ENCODE measurements at places on chromosomes 1 and 21. TPM values are rescaled to one million over a fixed set of nuclear protein-coding genes. Genes with fewer than 3 reads are reported as not detected.

CD34 gene
- total RNA-seq = 2.4 TPM

DNA sequence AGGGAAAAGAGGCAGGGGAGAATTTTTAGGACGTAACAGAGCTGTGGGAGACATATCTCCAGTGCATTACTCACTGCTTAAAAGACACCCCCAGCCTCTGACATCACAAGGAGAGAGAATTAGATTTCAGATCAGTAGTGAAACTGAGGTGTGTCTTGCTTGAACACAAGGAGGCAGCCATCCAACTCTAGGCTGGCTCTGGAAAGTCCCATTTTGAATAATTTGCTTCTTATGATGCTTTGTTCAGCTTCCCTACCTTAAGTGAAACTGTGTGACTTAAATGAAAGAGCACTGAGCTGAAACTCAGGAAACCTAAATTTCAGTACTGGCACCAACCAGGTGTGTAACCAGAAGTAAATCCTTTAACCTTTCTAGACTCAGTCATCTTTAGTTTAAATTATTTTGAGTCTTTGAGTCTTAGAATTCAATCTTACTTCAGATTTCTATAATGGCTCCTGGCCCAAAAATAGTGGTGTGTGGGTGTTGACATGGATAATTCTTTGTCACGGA, 251.6 kb upstream of the SGIP1 start:
- DNase-seq = no peak

DNA sequence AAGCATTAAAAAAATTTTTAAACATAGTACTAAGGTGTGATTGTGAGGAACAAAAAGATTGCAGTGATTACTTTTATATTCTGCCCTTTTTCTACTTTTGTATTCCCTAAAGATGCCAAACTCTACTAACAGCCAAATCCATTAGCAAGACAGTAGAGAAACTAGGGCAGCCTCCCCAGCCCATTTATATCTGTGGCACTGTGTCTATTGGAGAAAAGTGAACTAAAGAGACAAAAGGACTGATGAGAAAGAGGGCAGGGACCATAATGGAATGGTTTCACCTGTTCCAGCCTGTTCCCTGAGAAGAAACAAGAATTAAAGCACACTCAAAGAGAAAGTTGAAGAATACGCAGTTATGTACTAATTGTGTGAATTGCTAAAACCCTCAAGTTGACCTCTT, 56.6 kb downstream of the ATG4C start:
- no peak for DNase-seq

BPNT1 gene
- 11.6 TPM for total RNA-seq

DNA sequence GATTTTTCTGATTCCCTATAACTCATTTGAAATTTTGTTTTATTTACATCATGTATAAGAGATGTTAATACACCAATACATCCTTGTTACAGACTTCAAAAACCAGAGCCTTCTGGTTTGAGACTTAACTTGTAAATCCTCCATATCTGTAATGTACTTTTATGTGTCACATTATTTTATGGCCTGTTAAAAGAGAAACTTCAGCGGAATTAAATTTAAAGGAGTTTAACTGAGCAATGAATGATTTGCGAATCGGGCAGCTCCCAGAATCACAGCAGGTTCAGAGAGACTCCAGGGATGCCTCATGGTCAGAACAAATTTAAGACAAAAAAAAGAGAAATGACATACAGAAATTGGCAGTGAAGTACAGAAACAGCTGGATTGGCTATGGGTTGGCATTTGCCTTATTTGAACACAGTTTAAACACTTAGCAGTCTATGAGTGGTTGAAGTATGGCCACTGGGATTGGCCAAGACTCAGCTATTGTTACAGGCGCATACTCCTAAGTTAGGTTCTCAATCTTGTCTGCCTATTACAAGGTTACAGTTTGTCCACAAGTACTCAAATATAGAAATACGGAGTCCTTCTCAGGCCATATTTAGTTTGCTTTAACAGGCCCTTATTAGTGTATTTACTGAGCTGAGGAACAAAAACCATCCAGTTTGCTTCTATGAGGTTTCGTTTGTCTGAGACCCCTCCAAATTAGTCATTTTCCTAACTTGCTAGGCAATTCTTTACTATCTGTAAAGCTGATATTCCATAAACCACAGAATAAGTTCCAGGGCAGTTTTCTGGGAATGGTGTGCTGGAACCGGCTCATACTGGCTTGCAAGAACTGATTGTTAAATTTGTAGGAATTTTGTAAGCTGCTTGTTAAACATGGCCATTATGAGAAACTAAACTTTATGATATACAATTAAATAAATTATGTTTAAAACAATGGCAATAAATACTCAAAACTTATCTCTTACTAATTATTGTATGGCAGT, 56.2 kb upstream of the WDR26 start:
- peak; percentile 72 for DNase-seq

- DNase-seq = peak; percentile 40
These were observed 8.5 kb upstream of the B4GALT3 start for GRCh38 chr1:161185732-161186311.

CD48 gene
- total RNA-seq = 12.5 TPM

ACOT11 gene
- 12.5 TPM for total RNA-seq

GRCh38 chr1:5901841-5902240, 90.4 kb downstream of the NPHP4 start:
- DNase-seq = no peak
